ENCODE measurements at places on chromosomes 1 and 21.

DNA sequence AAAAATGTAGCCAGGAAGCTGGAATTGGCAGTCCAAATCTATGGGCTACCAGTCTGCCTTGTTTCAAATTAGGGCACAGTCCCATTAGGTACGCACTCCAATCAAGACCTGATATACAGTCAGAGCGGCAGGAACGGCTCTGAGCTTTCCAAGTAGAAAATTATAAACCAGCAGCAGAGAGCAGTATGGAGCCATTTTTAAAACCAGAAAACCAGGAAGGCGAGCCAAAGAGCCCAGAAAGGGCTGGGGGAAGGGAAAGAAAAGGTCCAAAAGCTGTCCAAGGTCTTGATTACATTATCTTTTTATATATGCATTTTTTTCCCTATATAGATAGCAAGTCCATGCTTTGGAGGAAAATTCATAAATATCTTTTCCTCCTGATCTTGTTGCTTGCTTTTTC is 719.0 kb downstream of the RWDD3 start:
- no peak for DNase-seq

DNA sequence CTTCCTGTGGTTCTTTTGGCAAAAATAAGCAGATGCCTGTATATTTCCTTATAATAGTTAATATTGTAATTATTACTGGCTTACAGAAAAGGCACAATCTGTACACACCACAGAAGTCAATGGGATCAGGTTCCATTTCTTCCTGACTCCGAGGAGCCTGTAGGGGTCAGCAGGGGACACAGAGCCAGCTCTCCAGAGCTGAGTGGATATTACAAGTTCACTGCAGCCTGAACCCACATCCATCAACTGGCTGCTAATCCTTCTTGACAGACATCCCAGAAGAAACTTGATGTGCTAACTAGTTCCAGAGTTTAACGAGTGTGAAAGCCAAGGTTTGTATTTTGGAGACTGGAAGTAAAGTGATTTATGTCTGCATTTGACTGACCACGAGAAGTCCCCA is 203.8 kb downstream of the LMX1A start:
- DNase-seq, result no peak

- no peak for DNase-seq
Measured at GRCh38 chr1:211420845-211421454, 71.0 kb downstream of the RD3 start.

GRCh38 chr1:96978901-96979300 is 257.3 kb downstream of the PTBP2 start:
- DNase-seq, result no peak
